Right lobe of liver (tissue), 6 donors: ENCODE measurements at places on chromosomes 1 and 21. TPM values are rescaled to one million over a fixed set of nuclear protein-coding genes. Genes with fewer than 3 reads are reported as not detected.

DNA sequence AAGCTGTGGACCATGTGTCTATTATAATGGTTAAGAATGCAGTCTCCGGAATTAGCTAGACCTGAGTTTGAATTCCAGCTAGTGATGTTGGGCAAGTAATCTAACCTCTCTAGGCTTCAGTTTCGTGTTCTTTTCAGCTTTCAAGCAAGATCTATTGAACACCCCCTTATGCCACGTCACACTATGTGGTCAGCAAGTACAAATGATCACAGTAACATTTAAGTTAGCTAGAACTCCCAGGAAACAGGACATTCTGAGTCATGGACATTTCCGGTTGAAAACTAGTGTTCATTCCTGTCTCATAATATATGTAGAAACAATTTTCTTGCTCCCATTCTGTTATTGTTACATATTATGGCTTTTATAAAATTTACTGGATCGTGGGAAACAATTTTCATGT lies 34.0 kb upstream of the NHLH2 start:
- no peak for DNase-seq

DNA sequence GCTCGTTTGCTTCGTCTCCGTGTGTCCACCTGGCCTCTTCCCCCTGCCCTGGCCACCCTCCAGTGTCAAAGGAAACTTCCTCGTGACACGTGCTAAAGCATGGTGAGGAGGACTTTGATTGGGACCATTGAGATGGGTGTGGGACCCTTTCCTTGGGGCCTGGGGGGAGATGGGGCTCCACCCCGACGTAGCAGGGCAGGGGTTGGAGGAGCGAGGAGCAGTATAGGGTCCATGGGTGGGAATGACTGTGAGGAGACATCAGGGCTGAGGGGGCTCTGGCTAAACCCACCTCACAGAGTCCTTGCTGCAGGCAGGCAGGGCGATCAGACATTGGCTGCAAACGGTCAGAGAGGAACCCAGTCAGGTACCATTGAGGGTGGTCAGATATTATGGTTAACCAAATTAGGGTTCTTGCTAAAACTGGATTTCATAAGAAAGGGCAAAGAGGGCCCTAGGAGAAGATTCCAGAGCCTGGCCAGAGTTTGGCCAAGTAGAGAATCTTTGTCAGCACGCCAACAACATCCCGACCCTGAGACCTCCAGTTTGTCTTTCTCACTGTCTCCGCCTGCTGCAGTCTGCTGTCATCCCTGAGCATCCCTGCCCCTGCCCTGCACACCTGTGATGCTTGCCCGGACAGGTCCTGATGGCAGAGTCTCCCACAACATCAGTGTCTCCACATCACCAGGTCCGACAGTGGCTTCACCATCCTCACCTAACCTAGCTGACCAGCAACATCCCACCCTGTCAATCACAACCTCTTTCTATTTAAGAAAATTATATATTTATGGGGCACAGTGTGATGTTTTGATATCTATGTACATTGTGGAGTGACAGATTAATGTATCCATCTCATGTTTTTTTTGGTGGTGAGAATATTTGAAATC lies 8.0 kb downstream of the RNF187 start:
- no peak for DNase-seq

GRCh38 chr1:208681878-208682663 lies 437.9 kb upstream of the PLXNA2 start:
- DNase-seq = no peak

- no peak for DNase-seq
Observed at GRCh38 chr1:166080967-166081870, 85.6 kb downstream of the FAM78B start.

DNA sequence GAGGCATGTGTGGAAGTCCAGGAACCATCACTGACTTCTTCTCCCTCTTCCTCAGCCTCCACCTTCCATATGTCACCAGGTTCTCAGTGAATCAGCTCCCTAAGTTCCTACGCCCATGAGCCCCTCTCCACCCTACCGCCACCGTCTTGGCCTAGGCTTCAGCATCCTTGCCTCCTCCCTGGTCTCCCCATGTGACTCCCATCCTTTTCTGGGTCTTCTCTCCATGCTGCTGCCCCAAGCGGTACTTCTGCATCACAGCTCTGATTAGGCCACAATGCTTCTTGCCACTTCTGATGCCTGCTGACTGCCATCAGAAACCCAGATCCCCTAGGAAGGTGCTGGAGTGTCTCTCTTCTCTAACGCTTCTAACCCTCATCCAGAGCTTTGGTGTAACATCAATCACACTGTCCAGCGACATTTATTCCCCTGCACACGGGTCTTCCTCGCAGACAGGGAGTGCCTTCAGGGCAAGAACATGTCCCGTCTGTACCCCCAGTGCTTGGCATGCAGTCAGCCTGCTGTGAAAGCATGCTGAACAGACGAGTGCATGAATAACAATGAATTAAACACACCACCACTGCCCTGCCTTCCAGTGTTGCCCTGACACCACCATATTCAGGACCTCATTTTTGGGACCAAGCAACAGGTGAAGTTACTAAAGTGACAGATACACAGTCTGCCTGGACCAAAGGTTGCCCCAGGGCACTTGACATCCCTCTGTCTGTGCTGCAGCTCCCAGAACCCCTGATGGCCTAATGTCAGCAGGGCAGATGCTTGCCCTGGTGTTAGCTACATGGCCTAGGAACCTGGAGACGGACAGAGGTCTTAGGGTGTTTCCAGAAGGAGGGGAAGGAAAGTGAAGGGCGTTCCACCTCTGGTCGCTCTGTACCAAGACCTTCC lies 158.7 kb upstream of the EDN2 start:
- DNase-seq = no peak

DNA sequence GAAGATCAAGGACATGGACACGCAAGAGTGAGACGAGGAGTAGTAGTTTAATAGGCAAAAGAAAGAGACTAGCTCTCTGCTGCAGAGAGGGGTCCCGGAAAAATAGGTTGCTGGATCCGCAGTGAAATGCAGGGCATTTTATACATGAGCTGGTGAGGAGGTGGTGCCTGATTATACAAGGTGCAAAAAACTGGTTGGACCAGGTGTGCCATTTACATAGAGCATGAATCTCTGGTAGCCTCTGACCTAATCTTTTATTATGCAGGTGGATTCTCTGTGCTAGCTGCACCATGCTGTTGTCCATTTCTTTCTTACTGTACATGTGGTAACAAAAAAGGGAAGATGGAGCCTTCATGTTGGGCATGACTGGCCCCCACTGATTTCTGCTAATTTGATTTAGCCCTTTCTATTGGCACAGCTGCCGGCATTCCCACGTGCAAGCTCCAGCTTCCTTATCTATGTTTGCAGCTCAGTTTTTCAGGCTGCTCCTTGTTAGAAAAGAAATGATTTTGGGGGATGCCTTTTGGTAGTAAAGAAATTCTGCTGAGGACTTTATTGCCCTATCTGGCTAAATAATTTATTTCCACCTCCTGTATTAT lies 548.1 kb downstream of the BRINP3 start:
- DNase-seq = no peak

GRCh38 chr1:55571767-55572166 lies 356.6 kb upstream of the USP24 start:
- no peak for DNase-seq

GRCh38 chr1:33259879-33260278 lies 3.6 kb downstream of the ZNF362 start:
- DNase-seq = no peak

- DNase-seq = no peak
Observed at GRCh38 chr1:18198260-18198659, 90.7 kb downstream of the IGSF21 start.

DNA sequence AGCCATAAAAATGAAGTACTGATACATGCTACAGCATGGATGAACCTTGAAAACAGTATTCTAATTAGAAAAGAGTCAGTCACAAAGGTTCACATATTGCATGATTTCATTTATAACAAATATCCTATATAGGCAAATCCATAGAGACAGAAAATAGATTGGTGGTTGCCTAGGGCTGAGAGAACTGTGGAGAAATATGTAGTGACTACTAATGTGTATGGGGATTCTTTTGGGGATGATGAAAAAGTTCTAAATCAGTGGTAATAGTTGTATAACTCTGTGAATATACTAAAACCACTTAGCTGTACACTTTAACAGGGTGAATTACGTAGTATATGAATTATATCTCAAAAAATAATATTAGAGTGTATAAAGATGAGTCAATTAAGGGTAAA lies 45.8 kb downstream of the RNF115 start:
- DNase-seq = no peak

DNA sequence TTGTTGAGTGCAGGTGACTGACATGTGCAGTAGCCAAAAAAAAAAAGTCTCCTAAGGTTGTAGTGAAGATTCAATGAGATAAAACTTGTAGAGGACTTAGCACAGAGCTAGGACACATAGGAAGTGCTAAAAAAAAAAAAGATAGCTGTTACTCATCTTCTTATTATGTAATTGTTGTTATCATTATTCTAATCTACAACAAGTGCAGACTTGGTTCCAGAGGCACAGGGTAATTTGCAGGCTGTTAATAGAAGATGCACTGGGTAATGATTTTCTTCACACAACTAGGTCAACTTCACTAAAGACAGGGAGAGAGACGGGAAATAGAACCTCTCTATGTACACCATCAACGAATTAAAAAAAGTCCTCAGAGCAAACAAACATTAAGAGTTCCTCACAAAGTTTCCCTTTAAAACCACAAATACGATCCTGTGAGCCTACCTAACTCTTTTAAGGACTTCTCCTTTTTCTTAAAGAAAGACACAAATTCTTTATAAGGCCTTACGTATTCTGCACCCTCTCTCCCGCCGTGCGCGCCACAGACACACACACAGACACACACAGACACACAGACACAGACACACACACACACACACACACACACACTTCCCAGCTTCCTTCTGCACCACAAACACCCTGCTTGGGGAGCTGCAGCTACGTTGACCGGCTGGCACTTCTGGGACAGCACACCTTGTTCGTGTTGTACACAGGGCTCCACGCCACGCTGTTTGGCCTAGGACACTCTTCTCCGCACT lies 49.8 kb upstream of the GADD45A start:
- peak; percentile 61 for DNase-seq

- DNase-seq = no peak
Observed at GRCh38 chr1:59340411-59341307, 43.8 kb downstream of the FGGY start.

GRCh38 chr1:112761714-112762480 lies 46.8 kb upstream of the PPM1J start:
- DNase-seq = no peak

GRCh38 chr1:116322752-116323405 lies 50.2 kb upstream of the ATP1A1 start:
- no peak for DNase-seq

DNA sequence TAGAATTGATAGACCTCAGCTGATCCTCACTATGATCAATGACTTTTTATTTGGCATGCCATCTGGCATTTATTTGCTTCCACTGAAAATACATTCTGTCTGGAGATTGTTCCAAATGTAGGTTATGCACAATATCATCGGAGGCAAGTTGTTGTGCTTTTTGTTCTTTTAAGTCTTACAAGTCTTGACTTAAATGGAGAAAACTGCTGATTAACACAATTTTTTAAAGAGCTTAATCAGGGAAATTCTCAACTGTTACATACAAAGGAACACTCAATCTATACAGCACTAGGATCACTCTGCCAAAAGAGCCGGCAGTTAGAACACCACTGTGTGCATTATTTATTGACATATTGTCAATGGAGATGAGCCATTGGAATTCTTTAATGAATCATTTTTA lies 19.2 kb downstream of the CYYR1 start:
- no peak for DNase-seq

GRCh38 chr1:16164213-16165072 lies 8.6 kb upstream of the EPHA2 start:
- DNase-seq = no peak

- DNase-seq = no peak
Observed at GRCh38 chr1:34777519-34778321, 3.3 kb upstream of the GJB3 start.

GRCh38 chr1:67618285-67619018 lies 66.5 kb upstream of the GADD45A start:
- no peak for DNase-seq

DNA sequence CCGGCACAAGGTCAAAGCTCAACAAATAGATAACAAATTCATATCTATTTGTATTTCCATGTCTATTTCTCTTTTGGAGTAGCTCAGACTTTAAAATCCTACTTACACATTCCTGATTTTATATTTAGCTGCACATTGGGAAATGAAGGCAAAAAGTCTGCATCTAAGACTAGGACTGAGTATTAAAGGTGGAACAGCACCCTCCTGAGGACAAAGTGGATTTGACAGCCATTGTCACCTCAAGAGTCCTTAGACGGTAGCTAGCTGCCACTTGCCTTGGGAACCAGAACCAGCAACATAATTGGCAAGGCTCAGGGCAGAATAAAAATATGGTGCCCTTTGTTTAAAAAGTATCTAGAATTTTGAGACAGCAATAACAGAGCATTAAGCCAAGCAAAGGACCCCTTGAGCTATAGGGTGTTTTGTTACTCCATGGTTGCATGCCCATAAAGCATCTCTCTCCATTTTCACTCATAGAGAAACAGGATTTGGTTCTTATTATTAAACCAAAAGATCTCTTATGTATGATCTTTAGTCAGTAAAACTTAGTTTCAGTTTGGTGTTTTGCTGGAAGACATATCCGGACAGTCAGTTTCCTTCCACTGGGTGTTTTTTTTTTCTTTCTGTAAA lies 30.0 kb upstream of the SGIP1 start:
- no peak for DNase-seq

DNA sequence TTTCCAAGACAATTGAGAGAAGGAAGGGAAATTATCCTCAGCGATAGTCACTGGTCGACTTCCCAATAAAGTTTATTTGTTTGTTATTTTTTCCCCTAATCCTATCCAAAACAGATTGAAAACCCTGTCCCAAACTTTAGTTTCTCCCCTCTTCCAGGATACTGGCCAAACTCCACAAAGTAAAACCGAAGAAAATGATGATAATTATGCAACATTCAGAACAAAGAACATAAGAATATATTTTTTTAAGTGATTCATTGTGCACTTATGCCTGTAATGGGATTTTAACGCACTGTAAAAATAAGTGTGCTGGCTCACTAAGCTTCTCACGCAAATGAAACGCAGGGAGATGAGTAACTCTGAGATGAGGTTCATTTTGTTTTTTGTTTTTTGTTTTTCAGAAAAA lies 6.0 kb downstream of the GLIS1 start:
- no peak for DNase-seq

- no peak for DNase-seq
Observed at GRCh38 chr1:198660341-198661261, 21.8 kb downstream of the PTPRC start.

CD52 gene
- 10.6 TPM for total RNA-seq

GBP3 gene
- 7.6 TPM for total RNA-seq

TPTE gene
- total RNA-seq = not detected

CRNN gene
- total RNA-seq = not detected

ALX3 gene
- total RNA-seq = not detected

CSMD2 gene
- total RNA-seq = 0.09 TPM

LIN28A gene
- total RNA-seq = not detected

NRIP1 gene
- total RNA-seq = 15.4 TPM
